ENCODE measurements at places on chromosomes 12 and 14.

- DNase-seq, result no peak
Observed at GRCh38 chr14:64561631-64562030, 11.9 kb downstream of the PPP1R36 start.

GRCh38 chr14:96103560-96104460 lies 64.6 kb downstream of the C14orf132 start:
- DNase-seq, result no peak

GRCh38 chr14:85572845-85573244 lies 42.9 kb downstream of the FLRT2 start:
- DNase-seq, result no peak

- DNase-seq, result no peak
Observed at GRCh38 chr12:24681570-24681969, 267.3 kb downstream of the BCAT1 start.

DNA sequence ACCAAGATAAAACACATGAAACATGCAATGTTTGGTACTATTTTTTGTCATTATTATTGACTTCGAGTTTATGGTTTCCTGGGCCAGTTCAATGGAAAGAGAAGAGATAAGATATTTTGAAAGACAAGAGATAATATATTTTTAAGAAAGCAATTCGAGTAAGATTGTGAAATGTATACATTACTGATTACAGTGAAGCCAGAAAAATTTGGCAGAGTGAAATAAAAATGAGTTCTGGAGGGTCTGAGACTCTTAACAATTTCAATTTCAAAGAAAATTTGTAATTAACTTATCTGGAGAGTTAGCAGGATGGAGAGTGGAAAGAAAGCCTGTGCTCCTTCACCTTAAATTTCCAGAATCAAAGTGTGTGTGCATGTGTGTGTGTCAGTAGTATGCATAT lies 17.3 kb downstream of the CCER1 start:
- DNase-seq, result no peak

GRCh38 chr12:32211900-32212156 lies 105.2 kb downstream of the BICD1 start:
- DNase-seq, result no peak

GRCh38 chr14:76654573-76655108 lies 106.6 kb upstream of the VASH1 start:
- no peak for DNase-seq
